ENCODE measurements at places on chromosomes 2 and 18.

DNA sequence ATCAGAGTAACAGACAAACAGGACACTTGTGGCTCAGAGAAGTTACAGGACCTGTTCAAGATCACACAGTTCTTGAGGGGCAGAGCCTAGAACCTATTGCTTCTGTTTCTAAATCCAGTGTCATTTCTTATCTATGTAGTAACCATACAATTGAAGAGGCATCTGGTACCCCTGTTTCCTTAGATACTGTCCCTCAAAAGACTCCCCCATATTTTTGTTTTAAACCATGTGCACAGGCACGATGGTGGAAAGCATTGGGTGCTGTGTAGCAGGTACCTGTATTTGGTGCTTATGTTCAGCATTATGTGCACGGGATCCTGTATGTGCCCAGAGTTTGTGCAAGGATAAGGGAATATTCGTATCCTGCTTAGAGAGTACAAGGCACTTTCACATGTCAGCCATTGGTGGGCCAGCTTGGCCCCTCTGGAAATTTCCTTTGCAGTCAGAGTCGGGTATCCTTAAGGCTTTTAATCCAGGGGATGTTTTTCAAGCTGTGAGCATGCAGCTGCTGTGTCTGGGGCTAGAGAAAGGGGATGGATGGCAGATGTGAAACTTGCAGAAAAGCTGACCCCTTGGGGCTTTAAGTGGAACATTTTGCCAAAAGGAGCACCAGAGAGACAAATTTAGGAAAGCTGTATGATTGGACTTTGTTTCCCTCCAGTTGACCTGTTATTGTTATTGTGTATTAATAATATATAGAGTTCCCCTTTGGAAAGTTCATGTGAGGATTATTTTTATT lies 2.1 kb downstream of the LBH start:
- DNase-seq = no peak

DNA sequence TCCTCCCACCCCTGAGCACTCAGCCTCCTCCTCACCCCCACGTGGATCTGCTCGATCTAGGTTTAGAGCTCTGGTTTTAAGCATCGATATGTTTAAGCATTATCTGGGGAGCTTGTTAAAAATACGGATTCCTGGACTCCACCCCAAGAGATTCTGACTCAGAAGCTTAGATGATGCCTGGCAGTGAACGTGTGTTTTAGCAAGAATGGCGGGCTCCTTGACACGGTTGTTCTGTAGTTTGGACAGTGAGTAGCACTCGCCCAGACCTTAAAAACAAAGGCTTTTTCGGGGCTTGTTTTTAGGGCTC lies 47.3 kb downstream of the LDLRAD4 start:
- no peak for DNase-seq

DNA sequence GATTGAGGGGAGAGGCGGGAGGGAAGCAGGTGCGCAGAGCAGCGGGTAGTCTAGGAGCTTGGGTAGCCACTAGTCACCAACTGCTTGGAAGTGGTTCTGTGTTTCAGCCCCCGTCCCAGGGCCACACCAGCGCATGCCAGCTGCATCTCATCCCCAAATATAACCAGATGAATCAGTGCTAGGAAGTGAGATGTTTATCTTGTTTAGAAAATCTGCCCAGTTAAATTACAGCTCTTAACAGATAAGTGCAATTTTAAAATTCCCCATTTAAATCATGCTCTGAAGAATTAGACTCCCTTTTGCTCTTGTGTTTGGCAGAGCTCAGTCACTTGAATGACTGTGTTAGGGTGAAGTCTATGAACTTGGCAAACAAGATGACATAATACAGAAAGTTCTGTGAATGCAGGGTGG lies 193.8 kb downstream of the SEPTIN10 start:
- DNase-seq = no peak

- DNase-seq = no peak
These were observed 40.1 kb downstream of the TMEM17 start for GRCh38 chr2:62465741-62466502.

GRCh38 chr2:155021618-155022017 lies 323.1 kb downstream of the KCNJ3 start:
- DNase-seq = no peak

- no peak for DNase-seq
These were observed 404.0 kb upstream of the MYT1L start for GRCh38 chr2:2735041-2735440.

DNA sequence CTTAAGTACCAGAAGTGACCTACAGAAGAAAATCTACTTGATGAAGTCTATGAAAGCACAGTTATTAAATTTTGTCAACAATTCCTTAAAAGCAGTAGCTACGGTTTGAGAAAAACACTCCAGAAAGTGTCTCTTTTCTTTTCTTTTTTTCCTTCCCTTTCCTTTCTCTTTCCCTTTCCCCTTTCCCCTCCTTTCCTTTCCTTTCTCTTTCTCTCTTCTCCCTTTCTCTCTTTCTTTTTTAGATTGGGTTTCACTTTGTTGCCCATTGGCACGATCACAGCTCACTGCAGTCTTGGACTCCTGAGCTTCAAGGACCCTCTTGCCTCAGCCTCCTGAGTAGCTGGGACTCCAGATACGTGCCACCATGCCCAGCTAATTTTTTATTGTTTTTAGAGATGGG lies 2.6 kb upstream of the ALMS1 start:
- DNase-seq = no peak

- DNase-seq = no peak
These were observed 27.2 kb downstream of the FAHD2B start for GRCh38 chr2:97067279-97068004.

DNA sequence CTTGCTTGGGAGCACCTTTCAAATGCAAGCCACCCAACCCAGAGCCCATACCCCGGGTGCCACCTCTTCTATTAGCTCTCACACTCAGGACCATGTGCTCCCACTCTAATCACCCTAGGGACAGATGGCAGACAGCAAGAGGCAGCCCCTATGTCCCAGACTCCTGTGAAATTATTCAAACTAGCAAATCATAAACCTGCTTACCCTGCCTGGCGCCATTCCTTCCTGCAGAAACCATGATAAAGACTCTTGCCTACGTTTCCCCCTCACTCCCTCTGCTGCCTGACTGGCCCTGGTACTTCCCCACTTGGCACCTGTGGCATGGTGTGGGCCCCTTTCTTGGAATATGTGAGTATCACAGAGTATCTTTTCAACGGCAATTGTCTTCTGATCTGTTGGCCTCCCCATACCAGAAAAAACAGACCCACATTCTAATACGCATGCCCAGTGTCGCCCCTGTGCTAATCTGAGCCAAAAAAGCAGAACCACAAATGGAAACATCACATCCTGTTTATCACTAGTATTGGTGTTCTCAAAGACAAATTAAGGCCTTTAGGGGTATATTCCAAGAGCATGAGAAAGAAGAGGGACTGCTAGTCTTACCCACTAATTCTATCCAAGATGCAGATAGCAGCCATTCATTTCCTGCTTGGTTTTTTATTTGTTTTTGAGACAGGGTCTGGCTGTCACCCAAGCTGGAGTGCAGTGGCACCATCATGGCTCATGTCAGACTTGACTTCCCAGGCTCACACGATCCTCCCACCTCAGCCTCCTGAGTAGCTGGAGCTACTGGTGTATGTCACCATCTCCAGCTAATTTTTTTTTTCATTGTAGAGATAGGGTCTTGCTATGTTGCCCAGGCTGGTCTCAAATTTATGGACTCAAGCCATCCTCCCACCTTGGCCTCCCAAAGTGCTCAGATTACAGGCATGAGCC lies 44.1 kb upstream of the TTC39C start:
- DNase-seq = no peak
